Amygdala (tissue), 56 donors: ENCODE measurements at places on chromosomes 7 and 10.

GRCh38 chr10:80700760-80701444 lies 163.2 kb downstream of the SH2D4B start:
- no peak for DNase-seq

GRCh38 chr10:126945351-126946030 lies 40.3 kb downstream of the DOCK1 start:
- no peak for DNase-seq

DNA sequence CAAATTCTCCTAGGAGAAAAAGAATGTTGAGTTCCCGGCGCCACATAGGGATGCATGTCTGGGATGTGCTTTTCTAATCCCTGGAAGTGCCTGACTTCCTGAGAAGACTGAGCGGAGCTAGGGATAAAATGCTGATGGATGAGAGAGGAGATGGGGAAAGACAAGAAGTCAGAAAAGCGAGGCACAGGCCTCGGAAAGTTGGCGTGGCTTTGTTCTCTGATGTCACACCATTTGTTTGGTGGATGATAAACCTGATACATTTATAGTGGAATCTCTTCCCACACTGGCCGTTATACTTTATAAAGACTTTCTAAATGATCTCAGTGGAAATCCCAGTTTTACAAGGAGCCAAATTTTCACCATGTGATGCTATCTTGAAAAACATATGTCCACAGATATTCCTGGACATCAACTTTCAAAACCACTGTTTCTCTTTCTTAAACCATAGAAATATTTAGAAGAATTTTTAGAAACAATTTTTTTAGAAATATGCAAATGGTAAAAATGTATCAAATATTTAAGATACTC lies 188.8 kb upstream of the SVIL start:
- DNase-seq = no peak

- no peak for DNase-seq
Measured at GRCh38 chr10:112532956-112533355, 85.9 kb downstream of the VTI1A start.
